ENCODE measurements at places on chromosomes 12 and 14.

DNA sequence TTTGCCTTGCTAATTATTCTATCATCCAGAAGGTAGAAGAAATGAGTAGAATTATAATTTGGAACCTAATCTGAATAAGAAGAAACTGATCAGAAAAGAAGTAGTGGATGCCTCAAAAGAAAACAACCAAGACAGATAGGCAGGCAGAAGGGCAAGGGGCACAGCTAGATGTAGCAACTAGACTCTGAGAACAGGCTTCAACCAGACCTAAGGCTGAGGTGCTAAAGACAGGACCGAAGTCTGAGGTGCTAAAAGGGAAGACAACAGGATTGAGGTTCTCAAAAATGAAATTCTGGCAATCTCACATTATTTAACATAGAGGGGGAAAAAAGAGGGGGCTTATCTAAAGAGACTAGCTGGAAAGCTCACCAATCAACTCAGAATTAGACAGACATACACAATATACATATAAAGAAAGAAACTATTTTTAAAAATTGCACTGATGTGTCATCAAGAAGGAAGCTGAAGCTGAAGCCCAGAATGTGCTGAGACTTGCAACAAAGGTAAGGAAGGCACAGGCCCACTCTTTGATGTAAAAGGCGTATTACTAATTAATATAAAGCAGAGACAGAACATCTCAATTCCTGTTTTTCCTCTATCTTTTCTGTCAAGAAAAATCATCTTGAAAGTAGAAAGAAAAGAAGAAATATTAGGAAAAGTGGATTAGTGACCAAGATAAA is 43.8 kb upstream of the CSRNP2 start:
- DNase-seq: no peak

- DNase-seq: no peak
Observed at GRCh38 chr14:83208341-83208740, 1674.7 kb upstream of the SEL1L start.

DNA sequence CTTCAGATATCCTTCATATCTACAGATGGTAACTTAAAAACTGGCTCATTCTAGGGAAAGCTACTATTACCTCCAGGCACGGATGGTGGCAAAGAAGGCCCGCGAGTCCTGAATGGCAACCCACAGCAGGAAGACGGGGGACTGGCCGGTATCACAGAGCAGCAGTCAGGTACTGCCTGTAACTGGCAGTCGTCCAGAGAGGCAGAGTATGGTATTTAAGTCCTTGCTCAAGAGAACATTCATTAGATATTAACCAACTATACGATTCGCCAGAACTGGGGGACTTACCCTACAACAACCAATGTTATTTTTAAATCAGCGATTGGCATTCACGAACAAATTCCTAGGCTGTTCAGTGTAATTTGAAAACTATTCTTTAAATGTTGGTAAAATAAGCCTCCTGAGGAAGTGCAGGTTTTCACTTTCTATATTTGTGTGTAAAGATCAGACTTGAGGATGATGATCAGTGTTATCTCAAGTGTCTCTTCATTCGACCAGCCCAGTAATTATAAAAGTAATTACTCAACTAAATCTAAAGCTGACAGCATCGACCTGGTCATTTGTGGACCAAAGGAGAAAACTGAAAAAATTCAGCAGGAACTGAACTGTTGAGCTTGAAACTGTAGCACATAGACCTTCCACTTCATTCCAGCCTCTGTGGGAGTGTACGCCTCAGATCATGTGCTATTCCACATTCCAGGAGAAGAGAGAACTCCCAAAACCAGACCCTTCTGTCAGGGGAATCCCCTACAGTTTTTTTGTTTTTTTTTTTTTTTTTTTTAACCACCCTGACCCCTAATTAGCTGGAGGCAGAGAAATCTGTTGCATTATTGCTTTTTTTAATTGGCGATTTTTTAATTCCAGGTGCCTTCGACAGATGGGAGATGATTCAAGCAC is 75.6 kb downstream of the ESR2 start:
- DNase-seq: no peak

DNA sequence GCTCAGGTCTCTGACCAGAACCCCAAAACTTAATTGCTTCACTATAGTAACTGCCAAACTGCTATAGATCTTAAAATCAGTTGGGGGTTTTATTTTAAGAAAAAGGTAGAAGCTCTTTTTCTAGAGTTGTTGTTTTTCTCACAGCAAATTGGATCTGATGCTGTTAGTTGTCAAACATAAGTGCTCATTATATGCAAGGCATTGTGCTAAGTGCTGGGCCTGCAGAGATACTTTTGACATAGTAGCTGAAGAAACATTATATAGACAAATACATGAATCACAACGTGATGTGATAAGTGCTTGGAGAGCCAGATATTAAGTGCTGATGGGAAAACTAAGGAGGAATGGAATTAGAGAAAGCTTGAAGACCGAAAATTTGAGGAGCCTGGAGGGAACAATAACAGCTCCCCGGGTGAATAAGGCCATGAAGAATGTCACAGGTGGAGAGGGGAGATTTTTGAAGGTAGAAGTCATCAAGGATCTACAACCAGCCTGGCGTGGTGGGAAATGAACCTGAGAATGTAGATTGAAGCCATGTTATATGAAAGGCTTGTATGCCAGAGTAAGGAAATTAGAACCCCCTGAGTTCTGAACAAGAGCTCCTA is 126.5 kb downstream of the DYRK2 start:
- no peak for DNase-seq

DNA sequence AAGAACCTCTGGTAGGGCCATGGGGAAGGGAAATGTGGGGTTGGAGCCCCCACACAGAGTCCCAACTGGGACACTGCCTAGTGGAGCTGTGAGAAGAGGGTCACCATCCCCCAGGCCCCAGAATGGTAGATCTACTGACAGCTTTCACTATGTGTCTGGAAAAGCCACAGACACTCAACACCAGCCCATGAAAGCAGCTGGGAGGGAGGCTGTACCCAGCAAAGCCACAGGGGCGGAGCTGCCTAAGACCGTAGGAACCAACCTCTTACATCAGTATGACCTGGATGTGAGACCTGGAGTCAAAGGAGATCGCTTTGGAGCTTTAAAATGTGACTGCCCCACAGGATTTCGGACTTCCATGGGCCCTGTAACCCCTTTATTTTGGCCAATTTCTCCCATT is 97.8 kb downstream of the HMGA2 start:
- DNase-seq: no peak

GRCh38 chr12:109178532-109178931 is 62.1 kb downstream of the ACACB start:
- DNase-seq: no peak

DNA sequence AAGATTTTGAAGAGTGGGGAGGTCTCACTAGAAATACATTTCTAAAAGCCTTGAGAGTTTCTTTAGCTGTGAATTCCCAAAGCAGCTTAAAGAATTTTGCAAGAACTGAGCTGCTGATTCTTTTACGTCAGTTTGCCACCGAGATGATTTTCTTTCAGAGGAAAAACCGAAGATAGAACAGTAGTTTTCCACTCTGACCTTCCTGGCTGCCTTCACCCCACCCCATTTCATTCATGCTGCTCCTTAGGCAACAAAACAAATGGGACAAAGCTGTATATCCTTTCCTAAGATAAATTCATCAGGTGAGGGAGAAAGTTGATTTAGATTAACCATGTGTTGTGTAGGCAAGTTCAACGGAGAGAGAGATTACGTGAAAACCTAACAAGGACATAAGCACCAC is 947.0 kb downstream of the GALC start:
- no peak for DNase-seq

GRCh38 chr12:79023784-79024183 is 159.2 kb downstream of the SYT1 start:
- peak; percentile 4 for DNase-seq

- peak; percentile 91 for DNase-seq
Observed at GRCh38 chr14:54312166-54312801, 84.5 kb upstream of the CDKN3 start.

- DNase-seq: no peak
Observed at GRCh38 chr14:69665631-69666030, 54.2 kb downstream of the SUSD6 start.

- DNase-seq: no peak
Observed at GRCh38 chr12:68587448-68587873, 23.2 kb upstream of the RAP1B start.

- DNase-seq: no peak
Observed at GRCh38 chr12:13716119-13716518, 265.3 kb downstream of the GRIN2B start.

GRCh38 chr12:123150275-123150743 is 581 bp downstream of the PITPNM2 start:
- no peak for DNase-seq

- no peak for DNase-seq
Observed at GRCh38 chr14:102580550-102581110, 11.8 kb upstream of the RCOR1 start.

DNA sequence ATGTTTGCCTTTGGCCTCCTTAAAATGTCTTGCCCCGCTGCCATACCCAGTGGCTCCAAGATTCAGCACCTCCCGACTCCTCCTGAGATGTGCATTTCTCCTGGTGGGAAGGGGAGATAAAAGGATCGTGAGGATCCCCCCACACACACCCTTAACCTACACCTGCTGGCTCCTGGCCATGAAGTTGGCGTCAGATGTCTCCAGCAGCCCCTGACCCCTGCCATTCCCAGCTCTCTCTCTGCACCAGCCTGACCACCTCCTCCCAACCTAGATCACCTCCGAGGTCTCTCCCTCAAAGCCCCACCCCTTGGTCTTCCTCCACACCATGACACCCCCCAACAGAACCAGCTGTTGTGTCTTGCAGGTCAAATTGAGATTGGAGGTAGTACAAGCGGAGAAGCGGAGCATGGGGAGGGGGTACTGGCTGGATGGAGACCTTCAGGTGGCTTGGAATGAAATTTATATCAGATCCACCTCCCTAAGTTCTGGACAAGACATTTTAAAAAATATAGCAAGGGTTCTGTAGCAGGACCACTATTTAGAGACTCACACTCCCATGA is 151.1 kb upstream of the FKBP4 start:
- no peak for DNase-seq

DNA sequence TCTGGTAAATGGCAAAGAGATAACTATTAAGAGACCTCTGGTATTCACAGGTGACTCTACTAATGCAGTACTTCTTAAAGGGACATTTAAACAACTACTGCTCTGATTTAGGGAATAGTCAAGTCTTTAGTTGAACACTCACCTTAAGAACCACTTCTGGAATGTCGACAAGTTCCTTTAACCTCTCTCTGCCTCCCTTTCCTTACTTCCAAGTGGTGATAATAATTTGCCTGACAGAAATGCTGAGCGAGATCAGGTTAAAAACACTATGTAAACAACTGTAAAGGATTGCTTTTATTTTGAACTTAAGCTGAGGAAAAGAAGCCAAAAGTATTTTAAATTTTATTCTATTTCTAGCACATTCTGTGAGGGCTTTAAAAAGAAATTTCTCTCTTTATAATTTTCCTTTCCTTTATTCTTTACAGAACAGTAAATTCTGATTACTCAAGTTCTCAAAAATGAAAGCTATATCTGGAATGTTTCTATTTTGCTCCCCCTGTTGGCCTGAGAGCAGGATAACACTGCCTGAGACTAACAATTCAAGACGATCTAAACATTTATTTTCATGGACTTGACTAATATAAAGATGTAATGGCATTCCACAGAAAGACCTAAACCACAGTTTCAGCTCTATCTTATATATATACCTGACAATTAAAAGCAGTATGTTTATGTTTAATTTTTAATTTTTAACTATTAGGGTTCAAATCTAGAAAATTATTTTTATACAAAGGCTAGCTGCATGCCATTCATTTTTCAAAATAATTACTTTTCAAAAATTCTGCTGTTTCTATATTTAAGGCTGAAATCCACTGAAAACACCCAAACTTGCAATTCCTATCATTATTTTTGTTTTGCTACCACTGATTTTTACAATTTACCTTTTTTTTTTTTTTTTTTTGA is 29.2 kb downstream of the ZCCHC8 start:
- DNase-seq: peak; percentile 57

GRCh38 chr14:89384023-89384422 is 33.0 kb downstream of the FOXN3 start:
- DNase-seq: no peak

DNA sequence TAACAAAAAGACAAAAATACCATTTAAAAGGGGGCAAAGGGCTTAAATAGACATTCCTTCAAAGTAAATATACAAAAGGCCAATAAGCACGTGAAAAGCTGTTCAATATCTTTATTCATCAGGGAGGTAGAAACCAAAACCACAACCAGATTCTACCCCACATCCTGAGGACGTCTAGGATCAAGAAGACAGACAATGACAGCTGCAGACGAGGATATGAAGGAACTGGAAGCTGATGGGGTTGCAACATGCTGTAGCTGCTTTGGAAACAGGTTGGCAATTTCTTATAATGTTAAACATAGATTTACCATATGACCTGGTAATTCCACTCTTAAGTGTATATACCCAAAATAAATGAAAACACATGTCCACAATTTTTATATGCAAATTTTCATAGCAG is 85.1 kb upstream of the C14orf180 start:
- DNase-seq: no peak

GRCh38 chr14:63276492-63277342 is 42.0 kb downstream of the GPHB5 start:
- DNase-seq: peak; percentile 23

DNA sequence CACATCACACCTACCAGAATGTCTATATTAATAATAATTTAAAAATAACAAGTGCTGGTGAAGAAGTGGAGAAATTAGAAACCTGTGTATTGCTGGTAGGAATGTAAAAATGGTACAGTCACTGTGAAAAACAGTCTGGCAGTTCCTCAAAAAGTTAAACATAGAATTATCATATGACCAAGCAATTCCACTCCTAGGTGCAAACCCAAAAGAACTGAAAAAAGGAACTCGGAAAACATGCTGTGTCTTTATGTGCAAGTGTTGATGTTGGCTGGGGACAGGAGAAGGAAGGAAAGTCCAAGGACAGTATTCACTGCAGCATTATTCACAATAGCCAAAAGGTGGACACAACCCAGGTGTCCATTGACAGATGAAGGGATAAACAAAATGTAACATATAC is 146.5 kb downstream of the TTC7B start:
- no peak for DNase-seq

DNA sequence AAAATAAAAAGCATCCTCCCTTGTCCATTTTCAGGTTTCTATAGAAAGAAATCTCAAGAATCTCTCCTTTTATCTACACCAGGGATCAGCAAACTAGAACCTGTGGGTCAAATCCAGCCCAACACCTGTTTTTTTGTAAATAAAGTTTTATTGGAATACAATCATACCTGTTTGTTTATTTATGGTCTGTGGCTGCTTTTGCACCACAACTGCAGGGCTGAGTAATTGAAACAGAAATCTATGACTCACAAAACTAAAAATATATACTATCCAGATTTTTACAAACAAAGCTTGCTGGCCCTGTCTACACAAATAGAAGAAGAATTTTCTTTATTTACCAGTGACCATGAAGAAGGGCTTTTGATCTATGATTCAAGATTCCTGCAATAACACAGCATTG is 95.1 kb upstream of the COCH start:
- no peak for DNase-seq

- DNase-seq: no peak
Observed at GRCh38 chr12:64097366-64098105, 124.6 kb downstream of the KICS2 start.

DNA sequence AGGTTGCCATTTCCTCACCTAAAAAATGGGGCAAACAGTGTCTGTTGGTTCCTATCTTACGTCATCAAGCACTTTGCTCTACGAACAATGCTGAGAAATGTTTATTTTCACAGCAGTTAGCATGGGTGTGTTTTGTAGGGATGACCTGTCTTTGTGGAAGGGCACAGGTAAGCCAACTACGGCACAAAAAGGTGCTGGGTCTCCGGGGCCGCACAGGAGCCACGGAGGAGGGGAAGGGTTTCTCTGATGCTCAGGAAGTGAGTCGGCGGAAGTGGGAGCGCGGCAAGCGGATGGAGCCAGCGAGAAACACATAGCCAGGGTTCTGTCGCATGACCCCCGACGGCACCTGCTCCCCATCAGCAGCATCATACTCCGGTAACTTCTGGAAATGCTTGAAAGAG is 65.6 kb upstream of the TCL1B start:
- no peak for DNase-seq
